ENCODE measurements at places on chromosomes 4 and X.

DNA sequence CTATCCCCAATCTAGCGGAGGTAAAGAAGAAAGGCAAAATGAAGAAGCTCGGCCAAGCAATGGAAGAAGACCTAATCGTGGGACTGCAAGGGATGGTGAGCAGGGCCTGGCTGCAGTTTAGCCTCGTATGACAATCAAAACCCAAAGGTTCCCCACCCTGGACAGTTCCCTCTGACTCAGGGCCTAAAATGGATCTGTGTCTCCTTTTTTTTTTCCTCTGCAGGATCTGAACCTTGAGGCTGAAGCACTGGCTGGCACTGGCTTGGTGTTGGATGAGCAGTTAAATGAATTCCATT is 986 bp downstream of the HDAC6 start:
- no peak for DNase-seq

DNA sequence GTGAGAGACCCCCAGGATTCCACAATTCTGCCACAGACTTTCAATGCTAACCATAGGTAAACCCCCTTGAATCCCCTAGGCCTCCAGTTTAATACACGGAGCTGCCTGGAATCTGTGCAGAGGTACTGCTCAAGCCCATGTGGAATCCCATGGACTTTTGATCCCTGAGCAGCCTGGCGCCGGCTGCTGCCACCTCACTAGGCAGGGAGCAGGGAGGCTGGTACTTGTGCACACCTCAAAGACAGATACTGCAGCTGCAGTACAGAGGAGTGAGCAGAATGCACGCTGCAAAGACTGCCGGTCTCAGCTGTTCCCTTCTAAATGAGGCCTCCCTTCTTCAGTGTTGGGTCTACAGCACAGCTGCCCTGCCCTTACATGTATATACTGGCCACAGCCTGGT is 79.4 kb downstream of the RPS6KA6 start:
- DNase-seq, result no peak

DNA sequence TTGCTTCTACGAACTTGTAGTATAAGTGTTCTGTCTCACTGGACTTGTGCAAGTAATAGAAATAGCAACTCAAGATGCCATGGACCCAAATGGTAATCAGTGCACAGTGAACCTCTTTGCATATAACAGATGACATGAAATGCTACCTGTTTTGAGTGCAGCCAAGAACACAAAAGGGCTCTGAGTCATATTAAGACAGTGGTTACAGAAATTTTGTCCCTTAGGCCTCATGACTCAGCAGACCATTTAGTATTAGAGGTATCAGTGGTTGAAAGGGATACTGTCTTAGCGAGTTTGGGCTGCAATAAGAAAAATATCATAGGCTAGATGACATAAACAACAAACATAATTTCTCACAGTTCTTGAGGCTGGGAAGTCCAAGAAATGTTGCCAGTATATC is 502.9 kb upstream of the PCDH10 start:
- no peak for DNase-seq

DNA sequence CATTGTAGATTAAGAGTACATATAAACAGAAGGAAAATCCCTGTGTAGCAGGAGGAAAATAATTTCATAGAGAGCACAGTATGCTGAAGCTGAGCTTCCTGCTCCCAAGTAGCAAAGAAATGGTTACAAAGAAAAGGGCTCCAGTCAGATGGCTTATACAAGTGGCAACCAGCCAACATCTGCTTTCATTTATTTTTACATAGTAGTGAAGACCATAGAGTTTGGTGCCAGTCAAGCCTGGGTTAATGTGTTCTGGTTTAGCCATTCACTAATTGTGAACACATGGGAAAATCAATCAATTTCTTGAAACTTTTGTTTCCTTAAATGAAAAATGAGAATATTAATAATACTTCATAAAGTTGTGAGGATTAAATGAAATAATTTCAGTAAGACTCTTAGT is 111.3 kb upstream of the ELOVL6 start:
- no peak for DNase-seq

DNA sequence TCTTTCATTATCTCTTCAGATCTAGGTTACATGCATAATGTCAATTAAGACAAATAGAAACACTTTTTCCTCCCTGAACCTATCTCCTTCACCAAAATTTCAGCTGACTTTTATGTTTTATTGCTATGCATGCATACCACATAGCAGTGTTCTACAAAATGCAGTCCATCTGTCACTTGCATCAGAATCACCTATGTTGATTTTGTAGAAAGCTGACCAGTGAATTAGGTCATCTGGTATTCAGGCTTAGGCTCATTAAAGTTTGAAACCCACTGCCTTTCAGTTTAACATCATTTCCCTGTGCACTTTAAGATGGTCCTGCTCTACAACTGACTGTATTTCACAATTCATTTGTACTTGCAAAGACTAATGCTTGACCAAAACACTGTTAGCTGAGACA is 277.9 kb downstream of the CFAP299 start:
- DNase-seq, result peak; percentile 48

GRCh38 chr4:85952972-85953650 is 406.7 kb downstream of the MAPK10 start:
- DNase-seq, result no peak

- DNase-seq, result peak; percentile 45
Observed at GRCh38 chr4:113682730-113683537, 78.6 kb downstream of the CAMK2D start.

DNA sequence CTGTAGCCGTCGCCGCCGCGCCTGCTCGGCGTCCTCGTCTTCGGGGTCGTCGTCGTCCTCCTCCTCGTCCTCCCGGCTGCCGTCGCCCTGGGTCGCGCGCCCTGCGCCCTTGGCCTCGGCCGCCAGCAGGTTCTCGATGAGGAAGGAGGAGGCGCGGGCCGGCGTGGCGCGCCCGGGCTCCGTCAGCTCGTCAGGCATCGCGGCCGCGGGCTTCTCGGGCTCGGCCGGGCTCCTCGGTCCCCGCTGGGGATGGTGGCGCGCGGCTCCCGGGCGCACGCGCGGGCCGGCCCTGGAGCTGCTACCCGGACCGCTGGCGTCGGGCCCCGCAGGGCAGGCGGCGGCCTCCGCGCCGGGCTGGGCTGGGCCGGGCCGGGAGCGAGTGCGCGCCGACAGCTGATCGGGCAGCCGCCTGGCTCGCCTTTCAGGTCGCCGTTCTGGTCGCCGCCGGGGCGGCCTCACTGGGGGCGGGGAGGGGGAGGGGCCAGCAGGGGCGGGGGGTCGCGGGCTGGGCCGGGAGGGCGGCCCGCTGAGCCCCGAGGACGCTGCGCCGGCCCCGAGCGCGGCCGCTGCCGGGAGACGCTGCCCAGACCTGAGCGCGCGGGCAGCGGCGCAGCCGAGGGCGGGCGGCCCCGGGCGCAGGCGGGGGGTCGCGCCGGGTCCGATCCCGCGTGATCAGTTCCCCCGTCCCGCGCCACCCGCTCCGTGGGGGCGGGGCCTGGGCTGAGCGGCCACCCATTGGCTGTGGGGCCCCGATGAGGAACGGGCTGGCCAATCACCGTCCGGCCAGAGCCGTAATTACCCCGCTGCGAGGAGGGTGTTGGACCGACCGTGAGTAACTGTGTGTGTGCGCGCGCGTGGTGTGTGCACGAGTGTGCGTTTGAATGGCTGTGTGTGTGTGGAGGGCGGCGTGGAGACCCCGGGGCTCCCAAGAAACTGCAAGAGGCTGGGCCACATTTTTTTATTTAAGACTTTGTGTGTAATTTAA is at the start of gene HMX1:
TSS of gene HMX1 (minus strand) at position 423 of the 985 bp plus-strand sequence. CDS start at position 198, 225 bp downstream.
- DNase-seq, result no peak

DNA sequence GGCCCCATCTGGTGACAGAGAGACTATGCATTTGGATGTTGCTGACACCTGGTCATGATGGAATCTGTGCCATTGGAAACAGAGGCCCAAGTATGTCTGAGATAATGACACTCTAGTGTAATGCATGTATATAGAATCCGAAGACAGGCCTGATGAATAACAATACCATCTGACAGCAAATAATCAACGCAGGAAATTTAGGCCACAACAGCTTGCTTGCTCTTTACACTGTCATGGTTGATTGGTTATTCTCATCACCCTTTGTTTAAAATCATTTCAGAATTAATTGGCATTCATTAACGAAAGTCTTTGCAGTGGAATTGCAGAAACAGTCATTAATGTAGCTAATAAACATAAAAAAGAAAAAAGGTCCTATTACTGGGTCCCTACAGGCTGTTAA is 194.8 kb downstream of the AFF2 start:
- no peak for DNase-seq

DNA sequence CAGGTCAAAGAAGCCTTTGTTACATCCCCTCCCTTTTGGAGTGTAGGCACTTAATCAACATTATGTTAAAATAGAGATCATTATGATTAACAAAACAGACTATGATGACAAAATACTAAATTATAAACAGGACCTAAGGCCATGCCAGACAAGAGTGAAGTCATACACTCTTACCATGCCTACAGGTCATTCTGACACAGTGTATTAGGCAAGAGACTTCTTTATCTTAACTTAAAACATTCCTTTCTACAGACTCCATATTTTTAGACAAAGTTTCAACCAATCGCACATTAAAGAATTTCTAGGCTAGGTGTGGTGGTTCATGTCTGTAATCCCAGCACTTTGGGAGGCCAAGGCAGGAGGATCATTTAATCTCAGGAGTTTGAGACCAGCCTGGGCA is 128.6 kb upstream of the SLC34A2 start:
- no peak for DNase-seq

DNA sequence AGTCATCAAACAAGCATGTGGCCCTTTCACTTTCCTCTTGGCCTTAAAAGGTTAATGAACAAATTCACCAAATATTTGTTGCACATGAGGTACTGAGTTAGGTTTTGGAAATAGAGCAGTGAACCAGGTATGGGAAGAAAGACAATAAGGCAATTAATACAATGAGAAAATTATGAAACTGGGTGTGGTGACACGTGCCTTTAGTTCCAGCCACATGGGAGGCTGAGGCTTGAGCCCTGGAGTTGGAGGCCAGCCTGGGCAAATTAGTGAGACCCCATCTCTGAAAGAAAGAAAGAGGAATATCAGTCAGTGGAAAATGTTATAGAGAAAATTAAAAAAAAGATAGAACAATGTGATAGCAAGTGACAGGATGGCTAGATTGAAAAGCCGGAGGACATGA is 8.1 kb downstream of the PHEX start:
- DNase-seq, result no peak

DNA sequence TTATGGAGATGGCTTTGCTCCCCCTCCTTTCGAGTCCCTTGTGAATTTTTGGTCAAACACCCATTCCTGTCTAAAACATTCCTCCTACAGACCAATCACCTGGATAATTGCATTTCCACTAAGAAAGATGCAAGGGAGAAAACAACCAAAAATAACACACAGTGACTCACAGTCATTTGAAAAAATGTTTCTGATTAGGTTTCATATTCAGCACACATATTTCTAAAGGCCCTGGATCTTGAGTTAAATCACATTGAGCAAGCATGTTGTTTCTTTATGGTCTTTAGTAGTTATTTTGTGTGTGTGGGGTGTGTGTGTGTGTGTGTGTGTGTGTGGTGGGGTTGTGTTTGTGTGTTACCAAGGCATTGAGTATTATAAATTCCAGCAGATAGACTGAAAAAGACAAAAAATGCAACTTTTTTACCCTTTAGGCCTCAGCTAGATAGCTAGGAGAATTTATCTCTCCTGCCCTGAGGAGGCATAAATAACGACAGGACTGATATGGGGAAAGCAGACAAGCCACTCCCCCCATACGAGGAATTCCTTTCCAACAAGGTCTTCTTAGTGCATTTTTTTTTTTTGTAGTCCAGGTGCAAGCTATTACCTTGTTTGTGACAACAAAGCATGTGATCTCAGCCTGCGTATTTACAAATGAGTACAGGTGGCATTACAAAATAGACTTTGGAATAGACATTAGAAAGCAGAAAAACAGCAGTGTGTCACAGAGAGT is 265.4 kb upstream of the ADGRL3 start:
- DNase-seq, result no peak

DNA sequence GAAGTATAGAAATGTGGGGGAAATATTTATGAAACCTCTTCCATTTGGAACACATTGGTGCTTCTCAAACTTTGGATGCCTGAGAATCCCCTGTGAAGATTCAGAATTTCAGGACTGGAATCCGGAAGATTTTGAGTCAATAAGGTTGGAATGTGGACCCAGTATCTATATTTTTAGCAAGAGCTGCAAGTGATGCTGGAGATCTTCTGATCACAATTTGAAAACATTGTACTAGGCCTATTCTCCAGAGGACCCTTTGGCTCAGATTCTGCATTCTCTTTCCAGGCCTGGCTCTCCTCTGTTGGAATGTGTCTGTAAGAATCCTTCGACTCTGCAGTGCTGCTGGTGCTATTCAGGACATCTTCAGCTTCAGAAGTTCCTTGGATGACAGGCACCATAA is 2.4 kb upstream of the PKD2 start:
- DNase-seq, result no peak

GRCh38 chr4:176207839-176208238 is 12.5 kb upstream of the SPATA4 start:
- DNase-seq, result no peak

Measured in NCI-H1417 (cell line).